Calu3 (cell line): ENCODE measurements at places on chromosomes 12 and 14. TPM values are rescaled to one million over a fixed set of nuclear protein-coding genes. Genes with fewer than 3 reads are reported as not detected.

The MSI1 gene
- 0.56 and 1.4 TPM in 2 replicates for total RNA-seq

- H3K27ac ChIP-seq: no peak overlapping the region
- no peak overlapping the region for H3K4me3 ChIP-seq
- no peaks in the 10 kb centered on the region for H3K27me3 ChIP-seq
- DNase-seq: no peak
Observed at GRCh38 chr12:114119316-114119715, 153.2 kb upstream of the RBM19 start.

The ZFYVE1 gene
- total RNA-seq: 10.6 and 11.9 TPM in 2 replicates

The CLEC9A gene
- total RNA-seq: not detected in 2 replicates

The TSPAN8 gene
- 289 and 384 TPM in 2 replicates for total RNA-seq

DNA sequence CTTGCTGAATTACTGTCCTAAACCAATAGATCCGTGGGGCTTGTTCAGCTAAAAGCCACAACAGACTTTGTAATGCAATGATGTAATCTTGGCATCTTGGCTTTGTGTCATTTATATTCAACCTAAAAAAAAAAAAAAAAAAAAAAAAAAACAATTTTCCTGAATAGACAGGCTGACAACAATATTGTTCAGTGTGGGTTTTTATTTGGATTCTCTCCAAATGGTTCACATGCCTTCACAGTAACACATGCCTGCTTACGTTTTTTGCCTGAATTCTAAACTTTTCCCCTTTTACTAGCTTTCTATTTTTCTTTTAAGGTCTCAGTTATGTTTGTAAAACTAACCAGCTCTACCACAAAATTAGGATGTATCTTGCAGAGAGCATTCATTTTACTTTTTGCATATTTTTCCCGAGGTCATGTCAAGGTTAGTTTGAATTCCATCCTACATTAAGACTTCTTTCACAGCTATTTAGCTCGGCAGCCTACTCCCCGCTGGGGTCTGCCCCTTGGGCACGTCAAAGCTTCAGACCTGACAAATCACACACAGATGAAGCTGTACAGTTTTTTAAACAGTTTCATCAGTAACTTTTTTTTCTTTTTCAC, 213.7 kb upstream of the NPAS3 start:
- H3K27ac ChIP-seq: no peak overlapping the region
- H3K4me3 ChIP-seq: no peak overlapping the region
- no peaks in the 10 kb centered on the region for H3K36me3 ChIP-seq
- no peaks in the 10 kb centered on the region for H3K4me1 ChIP-seq
- H3K27me3 ChIP-seq: no peaks in the 10 kb centered on the region

The TMEM132C gene
- total RNA-seq: not detected in 2 replicates

DNA sequence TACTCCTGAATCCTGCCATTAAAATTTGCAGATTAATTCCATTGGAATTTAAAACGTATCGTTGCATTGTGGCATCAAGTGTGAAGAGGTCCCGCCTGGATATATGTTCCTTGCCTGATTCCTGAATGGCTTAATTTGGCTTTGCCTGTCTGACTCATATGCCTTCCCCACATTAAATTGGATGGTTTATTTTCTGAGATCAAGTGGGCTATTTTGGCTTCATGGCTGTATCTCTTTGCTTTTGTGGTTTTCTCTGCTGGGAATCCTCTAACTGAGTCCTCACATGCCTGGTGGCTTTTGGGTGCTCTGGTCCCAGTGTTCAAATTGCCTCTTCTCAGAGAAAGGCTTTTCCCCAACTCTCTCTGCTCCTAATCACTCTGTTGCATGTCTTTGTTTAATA, 127.9 kb upstream of the DYRK2 start:
- H3K4me1 ChIP-seq: peaks cover 23% of the 10 kb centered on the region
- H3K36me3 ChIP-seq: peaks cover 10% of the 10 kb centered on the region

The LBHD2 gene
- not detected in 2 replicates for total RNA-seq

DNA sequence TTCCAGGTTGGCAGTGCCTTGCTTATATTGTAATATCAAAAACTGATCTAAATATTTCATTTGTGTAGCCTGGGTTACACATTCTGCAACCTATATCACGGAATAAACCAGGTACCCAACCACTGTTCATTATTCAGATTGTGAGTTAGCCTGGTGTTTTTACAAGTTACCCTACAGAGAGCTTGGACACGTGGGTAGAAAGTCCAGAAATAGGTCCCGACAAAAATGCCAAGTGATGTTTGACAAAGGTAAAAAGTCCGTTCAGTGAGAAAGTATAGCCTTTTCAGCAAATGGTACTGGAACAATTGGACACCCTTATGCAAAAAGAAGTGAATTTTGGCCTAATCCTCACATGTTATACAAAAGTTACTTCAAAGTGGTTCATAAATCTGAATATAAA, 17.6 kb upstream of the EVL start:
- no peak overlapping the region for H3K27ac ChIP-seq
- no peak overlapping the region for H3K4me3 ChIP-seq
- no peaks in the 10 kb centered on the region for H3K4me1 ChIP-seq
- H3K27me3 ChIP-seq: no peaks in the 10 kb centered on the region

DNA sequence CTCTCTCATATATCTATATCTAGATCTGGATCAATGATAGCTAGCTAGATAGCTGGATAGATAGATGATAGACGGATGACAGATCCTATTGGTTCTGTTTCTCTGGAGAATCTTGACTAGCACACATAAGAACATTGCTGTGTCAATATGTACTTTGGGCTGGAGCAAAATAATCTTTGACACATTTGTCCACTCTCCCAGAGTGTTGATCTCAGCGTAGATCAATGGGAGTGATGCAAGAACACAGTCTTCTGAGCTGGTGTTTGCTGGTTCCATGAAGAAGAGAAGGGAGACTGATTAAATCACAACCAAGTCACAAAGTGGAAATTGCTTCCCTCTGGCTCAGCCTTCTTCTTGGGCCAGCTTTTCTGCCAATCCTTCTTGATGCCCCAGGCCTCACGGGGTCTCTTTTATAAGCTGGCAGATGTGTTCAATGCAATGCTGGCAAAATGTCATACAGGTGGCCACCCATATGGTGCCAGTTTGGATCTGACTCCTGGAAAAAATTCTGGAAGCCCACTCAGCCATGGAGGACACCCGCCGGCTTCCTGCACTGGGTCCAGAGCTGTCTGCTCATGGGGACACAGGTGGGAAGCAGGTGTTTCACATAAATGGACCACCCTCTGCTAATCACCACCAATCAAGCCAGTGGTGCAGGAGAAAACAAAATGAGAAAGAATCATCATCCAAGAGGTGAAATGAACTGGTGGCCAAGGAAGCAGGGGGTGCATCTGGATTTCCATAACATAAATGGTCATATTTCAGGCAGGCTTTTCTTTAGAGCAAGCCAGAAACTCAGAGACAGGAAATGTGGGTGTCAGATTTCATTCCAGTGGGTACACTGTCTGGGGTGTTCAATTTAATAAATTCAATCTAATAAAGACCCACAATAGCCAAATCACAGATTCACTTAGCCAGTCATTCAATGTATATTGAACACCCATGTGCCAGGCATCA, 310.3 kb downstream of the DPF3 start:
- DNase-seq: no peak
- H3K27me3 ChIP-seq: peaks cover 80% of the 10 kb centered on the region
- no peaks in the 10 kb centered on the region for H3K36me3 ChIP-seq

The DHH gene
- not detected in 2 replicates for total RNA-seq

DNA sequence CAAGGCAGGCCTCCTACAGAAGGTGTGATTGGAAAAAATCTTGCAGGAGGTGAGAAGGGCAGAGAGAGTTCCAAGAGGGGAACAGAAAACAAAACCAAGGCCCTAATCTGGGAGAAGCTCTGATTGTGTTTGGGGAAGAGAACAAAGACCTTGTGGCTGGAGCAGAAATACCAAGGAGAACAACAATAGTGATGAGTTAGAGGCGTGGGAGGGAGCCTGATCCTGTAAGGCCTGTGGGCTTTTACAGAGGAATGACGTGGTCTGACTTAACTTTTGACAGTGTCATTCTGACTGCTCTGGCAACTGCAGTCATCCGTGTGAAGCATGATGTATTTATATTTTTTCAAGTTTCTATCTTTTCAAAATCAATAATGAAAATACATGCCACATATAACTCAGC, 200.6 kb downstream of the ANO4 start:
- no peaks in the 10 kb centered on the region for H3K27me3 ChIP-seq
- no peaks in the 10 kb centered on the region for H3K36me3 ChIP-seq
- H3K4me3 ChIP-seq: no peak overlapping the region
- no peak overlapping the region for H3K27ac ChIP-seq
- H3K4me1 ChIP-seq: no peaks in the 10 kb centered on the region
- DNase-seq: no peak

DNA sequence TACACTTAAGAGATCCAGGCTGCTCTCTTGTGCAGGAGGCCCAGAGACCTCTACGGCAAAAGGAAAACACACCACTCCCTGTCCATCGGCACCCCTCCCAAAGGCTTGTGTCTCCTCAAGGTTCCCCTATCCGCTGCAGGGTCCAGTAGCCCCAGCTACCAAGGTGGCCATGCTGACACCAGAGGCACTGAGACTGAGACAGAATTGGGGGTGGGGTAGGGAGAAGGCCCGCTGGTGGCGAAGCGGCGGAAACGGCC, 590 bp downstream of the DDIT3 start:
- H3K36me3 ChIP-seq: peaks cover 99% of the 10 kb centered on the region
- H3K27ac ChIP-seq: peak overlapping the region; percentile 100
- peak overlapping the region; percentile 95 for H3K4me3 ChIP-seq

DNA sequence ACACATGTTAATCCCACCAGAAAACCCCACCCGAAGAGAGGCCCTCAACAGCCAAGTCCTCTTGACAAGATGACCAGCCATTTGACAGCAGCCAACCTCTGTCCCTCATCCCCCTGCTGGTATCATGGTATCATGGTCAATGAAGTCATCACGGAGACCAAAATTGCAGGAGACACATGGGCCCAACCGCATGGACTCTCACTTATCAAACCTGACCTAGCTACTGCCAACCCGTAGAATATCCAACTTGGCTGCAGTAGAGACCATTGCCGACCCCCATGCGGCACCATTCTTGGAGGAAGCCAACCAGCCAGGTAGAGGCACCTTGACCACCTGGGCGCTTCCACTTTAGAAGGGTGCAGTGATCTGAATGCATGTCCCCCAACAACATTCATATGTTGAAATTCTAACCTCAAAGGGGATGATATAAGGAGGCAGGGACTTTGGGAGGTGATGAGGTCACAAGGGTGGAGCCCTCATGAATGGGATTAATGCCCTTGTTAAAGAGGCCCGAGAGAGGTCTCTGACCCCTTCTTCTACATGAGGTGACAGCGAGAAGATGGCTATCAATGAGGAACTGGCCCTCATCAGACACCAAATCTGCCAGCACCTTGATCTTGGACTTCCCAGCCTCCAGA, 33.3 kb downstream of the DIO3 start:
- peaks cover 70% of the 10 kb centered on the region for H3K27me3 ChIP-seq
- DNase-seq: no peak
- H3K4me1 ChIP-seq: no peaks in the 10 kb centered on the region
- H3K36me3 ChIP-seq: no peaks in the 10 kb centered on the region
- H3K4me3 ChIP-seq: no peak overlapping the region
- H3K27ac ChIP-seq: no peak overlapping the region

GRCh38 chr14:75275598-75275997, 3.0 kb upstream of the FOS start:
- H3K27ac ChIP-seq: no peak overlapping the region
- H3K36me3 ChIP-seq: peaks cover 40% of the 10 kb centered on the region
- H3K4me3 ChIP-seq: no peak overlapping the region

The PLEKHD1 gene
- total RNA-seq: 0.56 and 0.73 TPM in 2 replicates

- no peaks in the 10 kb centered on the region for H3K27me3 ChIP-seq
- H3K36me3 ChIP-seq: peaks cover 12% of the 10 kb centered on the region
- H3K27ac ChIP-seq: peak within 1 kb of the TSS; percentile 40
- peak; percentile 42 for DNase-seq
Observed at GRCh38 chr14:24398653-24399446, at the start of gene NYNRIN. NYNRIN (plus strand) TSS chr14:24399003; CDS start chr14:24399247, 244 bp downstream.

DNA sequence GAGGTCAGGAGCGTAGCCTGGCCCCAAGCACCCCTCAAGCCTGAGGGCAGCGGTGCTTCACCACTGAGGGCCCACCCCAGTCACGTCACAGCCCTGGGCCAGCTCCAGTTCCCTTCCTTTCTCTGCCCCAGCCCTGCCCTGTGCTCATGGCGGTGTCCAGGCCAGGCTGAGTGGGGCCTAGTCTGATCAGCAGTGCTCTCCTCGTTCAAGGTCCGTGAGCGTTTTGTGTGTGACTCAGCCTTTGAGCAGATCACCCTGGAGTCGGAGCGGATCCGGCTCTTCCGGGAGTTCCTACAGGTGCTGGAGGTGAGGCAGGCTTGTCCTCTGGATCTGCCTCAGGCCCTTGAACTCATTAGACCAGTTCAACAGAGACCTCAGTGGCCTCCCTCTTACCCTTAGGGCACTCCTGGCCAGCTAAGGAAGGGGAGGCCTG, 19.0 kb downstream of the PRPF40B start:
- H3K4me3 ChIP-seq: no peak overlapping the region
- no peaks in the 10 kb centered on the region for H3K27me3 ChIP-seq
- no peak for DNase-seq
- no peak overlapping the region for H3K27ac ChIP-seq
- H3K36me3 ChIP-seq: peaks cover 19% of the 10 kb centered on the region
- no peaks in the 10 kb centered on the region for H3K4me1 ChIP-seq

DNA sequence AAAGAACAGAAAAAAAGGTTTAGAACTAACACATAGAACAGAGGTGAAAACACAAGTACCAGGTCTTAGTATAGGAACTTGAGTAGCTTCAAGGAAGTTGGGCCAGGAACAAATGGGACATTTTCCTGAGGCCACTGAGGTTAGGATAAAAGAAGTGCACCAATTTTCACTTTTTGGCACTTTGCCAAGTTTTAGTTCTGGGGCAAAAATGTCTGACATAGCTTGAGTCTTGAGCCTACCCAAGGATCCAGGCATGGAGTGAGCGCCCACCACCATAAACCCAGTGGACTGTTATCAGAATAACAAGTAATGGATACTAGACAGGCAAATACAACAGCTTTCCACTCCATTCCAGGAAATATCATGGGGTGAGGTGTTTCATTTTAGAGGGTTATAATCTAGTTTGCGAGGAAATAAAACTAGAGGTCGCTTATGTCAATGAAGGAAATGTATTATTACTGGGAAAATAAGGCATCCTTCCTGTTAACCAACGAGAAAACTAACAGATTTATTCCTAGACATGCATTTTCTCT, 199.7 kb upstream of the HMGA2 start:
- H3K27me3 ChIP-seq: no peaks in the 10 kb centered on the region
- peaks cover 9% of the 10 kb centered on the region for H3K4me1 ChIP-seq
- peak overlapping the region; percentile 13 for H3K27ac ChIP-seq
- DNase-seq: no peak

The TOMM20L gene
- not detected in 2 replicates for total RNA-seq

GRCh38 chr12:46368138-46368537, 4.4 kb downstream of the SLC38A2 start:
- no peak for DNase-seq
- H3K27me3 ChIP-seq: no peaks in the 10 kb centered on the region
- H3K4me3 ChIP-seq: peak overlapping the region; percentile 67
- peaks cover 94% of the 10 kb centered on the region for H3K36me3 ChIP-seq

DNA sequence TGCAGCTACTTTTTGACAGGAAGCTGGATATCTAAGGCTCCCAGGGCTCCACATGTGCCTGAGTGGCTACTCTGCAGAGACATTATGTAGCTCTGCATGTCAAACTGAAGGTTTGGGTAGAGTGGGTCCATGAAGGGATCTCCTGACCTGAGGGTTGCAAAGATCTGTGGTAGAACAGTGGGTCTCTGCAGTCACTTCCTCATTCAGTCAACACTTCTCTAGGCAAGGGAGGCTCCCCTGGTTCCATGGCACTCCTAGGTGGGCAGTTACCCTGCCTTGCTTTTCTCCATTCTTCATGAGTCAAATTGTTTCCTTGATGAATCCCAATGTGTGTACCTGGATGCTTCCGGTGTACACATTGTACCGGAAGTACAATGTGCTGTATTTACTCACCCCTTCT, 57.4 kb downstream of the CMAS start:
- H3K4me1 ChIP-seq: no peaks in the 10 kb centered on the region
- H3K27me3 ChIP-seq: peaks cover 21% of the 10 kb centered on the region
- no peaks in the 10 kb centered on the region for H3K36me3 ChIP-seq
- DNase-seq: no peak
- H3K4me3 ChIP-seq: no peak overlapping the region
